Type B pancreatic cell (in vitro differentiated cells): ENCODE measurements at places on chromosomes 4 and X.

DNA sequence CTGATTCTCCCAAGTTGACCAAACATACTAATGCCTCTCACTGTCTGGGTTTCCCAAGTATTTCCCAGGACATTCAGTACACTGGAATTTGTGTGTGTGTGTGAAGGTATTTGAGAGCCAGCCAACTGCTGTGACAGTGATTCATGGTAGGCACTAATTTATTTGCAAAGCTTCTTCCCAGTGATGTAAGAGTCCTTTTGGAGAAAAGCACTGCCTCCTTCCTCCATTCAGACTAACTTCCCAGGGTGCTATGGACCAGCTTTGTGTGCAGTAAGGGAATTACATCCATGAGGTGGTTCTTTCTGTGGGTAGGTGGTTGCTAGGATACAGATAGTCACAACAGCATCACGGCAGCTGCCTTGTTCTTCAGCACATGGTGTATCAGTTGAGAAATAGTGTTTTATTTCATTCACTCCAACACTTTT lies 8.7 kb downstream of the EGF start:
- DNase-seq: no peak

DNA sequence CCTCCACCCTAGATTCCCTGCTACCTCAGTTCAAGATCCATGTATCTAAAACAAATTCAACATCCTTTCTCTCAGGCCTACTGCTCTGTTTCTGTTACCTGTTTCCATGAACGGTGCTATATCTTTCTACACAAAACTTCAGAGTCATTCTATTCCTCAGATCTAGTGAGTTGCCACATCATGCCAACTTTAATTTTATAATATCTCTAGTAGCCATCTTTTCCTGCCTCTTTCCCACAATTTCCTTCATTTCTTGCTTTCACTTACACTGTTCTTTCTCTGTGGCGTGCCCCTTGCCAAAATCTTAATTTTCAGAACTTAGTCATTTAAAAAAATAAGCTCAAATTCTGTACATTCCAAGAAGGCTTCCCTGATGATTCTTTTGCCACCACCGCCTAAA lies 15.2 kb downstream of the GUCY1A1 start:
- DNase-seq: no peak

- no peak for DNase-seq
Observed at GRCh38 chr4:134126000-134126560, 75.5 kb downstream of the PABPC4L start.

DNA sequence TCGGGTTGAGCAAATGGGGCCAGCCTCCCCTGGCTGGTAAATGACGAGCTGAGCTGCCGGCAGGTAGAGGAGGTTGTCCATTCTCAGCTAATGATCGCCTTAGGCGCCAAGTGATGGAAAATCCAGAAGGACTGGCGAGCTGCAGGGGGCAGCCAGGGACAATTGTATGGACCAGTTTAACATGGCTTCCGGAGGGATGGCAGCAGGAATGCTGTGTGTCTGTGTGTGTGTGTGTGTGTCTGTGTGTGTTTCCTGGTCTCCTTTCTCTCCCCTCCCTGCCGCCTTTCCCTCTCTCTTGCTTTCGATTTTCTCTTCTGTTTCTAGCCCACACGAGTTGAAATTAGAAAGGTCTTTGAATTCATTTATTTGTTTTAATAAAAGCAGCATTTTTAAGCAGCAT lies 45.2 kb upstream of the BCOR start:
- DNase-seq: no peak

- DNase-seq: no peak
Observed at GRCh38 chr4:4838936-4839810, 20.3 kb upstream of the MSX1 start.

- no peak for DNase-seq
Observed at GRCh38 chr4:94650690-94651089, 107.1 kb upstream of the BMPR1B start.

DNA sequence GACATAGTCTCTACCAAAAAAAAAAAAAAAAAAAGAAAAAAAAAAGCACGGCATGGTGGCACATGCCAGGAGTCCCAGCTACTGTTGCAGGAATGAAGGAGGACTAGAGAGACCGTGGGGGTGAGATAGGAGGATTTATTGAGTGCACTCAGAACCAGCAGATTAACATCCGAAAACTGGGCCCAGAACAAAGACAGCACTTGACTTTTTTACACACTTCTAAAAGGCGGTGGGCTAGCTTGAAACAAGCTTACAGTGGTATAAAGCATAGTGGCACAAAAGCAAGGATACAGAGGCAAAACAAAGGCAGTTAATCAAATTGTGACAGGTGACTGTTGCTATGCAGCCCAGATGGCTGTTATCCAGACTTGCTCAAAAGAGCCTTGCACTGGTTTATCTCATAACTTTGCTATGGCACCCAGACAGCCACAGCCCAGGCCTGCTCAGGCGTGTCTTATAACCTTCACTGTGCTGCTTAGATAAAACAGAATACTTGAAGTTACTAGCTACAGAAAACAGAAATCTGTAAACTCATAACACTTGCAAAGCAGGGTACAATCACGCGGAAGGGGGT lies 9.9 kb upstream of the PI4K2B start:
- DNase-seq: no peak

- DNase-seq: no peak
Observed at GRCh38 chr4:25883565-25883964, 20.8 kb upstream of the SEL1L3 start.

- DNase-seq: no peak
Observed at GRCh38 chr4:67702166-67702565, 1.2 kb upstream of the UBA6 start.

DNA sequence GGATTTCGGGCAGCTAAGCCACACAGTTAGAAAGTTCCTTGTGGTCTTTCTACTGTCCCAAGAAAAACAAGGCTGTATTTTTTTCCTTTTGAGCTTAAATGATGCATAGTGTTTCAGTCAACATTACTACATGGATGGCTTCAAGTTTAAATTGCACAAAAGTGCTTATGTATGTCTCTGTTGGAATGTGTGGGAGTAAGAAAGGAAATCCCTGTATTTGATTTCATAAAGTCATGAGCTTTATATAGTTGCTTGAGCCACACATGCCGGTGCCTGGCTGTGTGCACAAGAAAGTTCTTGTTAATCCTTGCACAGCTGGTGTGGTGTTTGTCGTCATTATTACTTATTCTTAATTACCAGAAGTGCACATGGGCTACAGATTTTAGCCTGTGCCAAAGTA lies 262.2 kb downstream of the ARHGAP10 start:
- DNase-seq: no peak

DNA sequence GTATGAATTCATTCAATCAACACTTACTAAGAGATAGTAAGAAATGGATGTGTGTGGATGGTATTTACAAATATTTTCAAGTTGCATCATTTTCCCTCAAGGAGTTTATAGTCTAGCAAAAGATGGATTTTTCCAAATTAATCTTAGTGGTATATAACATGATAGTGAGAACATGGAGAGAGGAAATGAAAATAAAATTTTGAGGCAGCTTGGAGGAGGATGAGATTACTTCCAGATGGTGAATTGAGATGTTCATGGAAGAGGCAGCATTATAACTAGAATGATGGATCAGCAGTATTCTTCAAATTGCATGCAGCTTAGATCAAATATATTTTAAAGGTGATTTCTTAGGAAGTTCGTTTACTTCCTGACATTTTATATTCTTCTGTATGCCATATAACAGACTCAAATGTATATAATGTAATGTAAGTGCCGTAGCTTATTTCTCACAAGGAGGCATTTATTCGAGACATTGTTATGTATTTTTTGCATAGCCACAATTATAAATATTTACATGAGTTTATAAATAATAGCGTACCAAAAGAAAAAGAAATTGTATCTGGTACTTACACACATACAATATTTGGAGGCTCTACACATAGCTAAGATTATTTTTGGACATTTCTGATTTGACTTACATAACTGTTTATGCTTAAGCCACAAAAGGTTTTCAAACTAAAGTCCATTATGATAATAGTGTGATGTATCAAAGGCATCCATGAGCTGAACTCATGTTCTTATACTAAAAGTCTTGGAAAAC lies 439.4 kb downstream of the SPRY1 start:
- no peak for DNase-seq

DNA sequence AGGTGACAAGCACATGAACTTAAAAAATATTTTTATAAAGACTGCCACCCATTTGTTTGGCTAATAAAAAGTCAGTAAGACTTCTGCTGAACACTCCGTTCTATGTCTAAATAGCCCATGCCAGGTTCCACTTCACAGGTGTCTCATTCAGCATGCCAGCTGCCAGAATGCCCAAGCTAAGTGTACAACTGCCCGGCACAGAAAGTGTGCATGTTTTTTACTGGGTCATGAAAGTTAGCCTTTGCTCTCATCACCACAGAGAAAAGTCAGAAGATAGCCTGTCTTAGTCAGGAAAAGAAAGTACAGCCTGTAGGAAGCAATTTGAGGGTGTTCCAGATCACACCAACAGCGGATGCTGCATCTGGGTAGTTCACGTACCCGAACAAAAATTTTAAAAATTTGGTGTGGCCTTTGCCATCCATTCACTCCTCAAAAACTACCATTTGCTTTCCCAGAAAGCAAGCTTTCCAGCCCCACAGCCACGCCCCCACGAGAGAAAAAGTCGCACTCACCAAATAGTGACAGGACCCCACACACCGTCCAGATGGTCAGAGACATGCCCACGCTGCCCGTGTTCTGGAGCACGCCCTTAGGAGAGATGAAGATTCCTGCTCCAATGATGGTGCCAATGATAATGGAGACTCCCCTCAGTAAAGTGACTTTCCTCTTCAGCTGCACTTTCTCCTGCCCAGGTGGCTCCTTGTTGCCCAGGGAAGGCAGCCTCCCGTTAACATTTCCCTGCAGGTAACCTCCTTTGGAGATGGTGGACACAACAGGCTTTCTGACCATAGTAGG lies 671 bp downstream of the SLC7A11 start:
- DNase-seq: no peak

- DNase-seq: no peak
Observed at GRCh38 chr4:175927121-175927520, 115.1 kb upstream of the GPM6A start.
